Activated T-helper 17 cell treated with anti-CD3 and anti-CD28 coated beads, Interleukin-2, amount 50 U/mL, for 72 hours (primary cell): ENCODE measurements at places on chromosomes 6 and 20. TPM values are rescaled to one million over a fixed set of nuclear protein-coding genes. Genes with fewer than 3 reads are reported as not detected.

- no peaks in the 10 kb centered on the region for H3K27me3 ChIP-seq
- no peaks in the 10 kb centered on the region for H3K36me3 ChIP-seq
- peak overlapping the region; percentile 67 for H3K4me3 ChIP-seq
- peak overlapping the region; percentile 52 for H3K27ac ChIP-seq
- peak; percentile 94 for ATAC-seq
Observed at GRCh38 chr6:37155394-37156312, 14.3 kb upstream of the PIM1 start.

DNA sequence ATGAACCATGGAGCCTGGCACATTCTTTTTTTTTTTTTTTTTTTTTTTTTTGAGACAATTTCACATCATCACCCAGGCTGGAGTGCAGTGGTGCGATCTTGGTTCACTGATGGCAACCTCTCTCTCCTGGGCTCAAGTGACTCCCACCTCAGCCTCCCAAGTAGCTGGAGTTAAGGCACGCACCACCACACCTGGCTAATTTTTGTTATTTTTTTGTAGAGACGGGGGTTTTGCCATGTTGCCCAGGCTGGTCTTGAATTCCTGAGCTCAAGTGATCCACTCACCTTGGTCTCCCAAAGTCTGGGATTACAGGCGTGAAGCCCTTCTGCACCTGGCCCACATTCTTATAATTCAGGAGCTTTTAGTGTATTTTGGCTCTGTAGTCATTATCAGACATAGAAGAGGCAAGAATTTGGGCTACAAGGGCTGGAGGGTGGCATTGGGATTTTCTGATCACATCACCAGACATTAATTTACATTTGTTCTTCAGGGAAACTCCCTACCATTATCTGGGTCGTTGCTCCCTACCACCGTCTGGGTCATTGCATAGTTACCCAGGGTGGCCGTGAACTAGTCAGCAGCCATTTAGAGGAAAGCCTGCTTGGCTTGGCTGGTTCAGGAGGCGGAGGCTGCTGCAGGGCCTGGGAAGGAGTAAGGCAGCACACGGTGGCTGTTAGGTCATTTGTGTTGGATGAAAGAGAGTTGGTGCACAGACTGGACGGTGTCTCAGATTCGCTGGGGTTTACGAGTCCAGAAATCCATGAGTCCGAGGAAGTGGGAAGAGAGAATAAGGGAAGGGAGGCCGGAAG is 17.6 kb downstream of the ARID1B start:
- no peaks in the 10 kb centered on the region for H3K27me3 ChIP-seq
- peak overlapping the region; percentile 87 for H3K4me3 ChIP-seq
- ATAC-seq: peak; percentile 86
- H3K4me1 ChIP-seq: peaks cover 63% of the 10 kb centered on the region
- H3K36me3 ChIP-seq: peaks cover 14% of the 10 kb centered on the region
- H3K27ac ChIP-seq: peak overlapping the region; percentile 97

DNA sequence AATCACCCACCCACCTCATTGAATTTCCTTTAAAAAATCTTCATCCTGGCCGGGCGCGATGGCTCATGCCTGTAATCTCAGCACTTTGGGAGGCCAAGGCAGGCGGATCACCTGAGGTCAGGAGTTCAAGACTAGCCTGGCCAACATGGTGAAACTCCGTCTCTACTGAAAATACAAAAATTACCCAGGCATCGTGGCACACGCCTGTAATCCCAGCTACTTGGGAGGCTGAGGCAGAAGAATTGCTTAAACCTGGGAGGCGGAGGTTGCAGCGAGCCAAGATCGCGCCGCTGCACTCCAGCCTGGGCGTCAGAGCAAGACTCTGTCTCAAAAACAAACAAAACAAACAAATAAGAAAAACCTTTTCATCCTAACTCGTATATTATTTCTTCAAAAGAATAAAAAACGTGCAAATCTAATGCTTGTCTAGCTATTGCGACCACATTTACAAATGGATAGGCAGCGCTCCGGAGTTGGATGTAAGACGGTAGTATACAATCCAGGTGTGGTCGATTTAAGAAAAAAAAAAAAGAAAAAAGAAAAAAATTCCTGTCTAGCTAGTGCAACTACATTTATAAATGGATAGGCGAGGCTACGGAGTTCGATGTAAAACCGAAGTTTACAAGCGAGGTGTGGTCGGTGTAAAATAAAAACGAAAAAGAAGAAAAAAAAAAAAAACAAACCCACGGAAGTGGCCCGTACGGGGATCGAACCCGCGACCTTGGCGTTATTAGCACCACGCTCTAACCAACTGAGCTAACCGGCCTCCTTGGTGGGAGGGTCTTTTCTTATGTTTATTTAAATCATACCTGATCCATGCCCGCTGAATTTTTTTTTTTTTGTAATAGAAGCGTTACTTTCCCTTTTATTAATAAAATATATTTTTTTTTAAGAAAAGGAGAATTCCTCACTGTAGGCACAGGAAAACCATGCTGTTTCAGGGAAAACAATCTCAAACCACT is 70.7 kb upstream of the PRSS16 start:
- H3K36me3 ChIP-seq: peaks cover 20% of the 10 kb centered on the region
- peak overlapping the region; percentile 100 for H3K27ac ChIP-seq
- peaks cover 8% of the 10 kb centered on the region for H3K4me1 ChIP-seq
- H3K4me3 ChIP-seq: peak overlapping the region; percentile 92

GRCh38 chr20:47740862-47741184 is 44.5 kb downstream of the SULF2 start:
- no peaks in the 10 kb centered on the region for H3K36me3 ChIP-seq
- no peak overlapping the region for H3K27ac ChIP-seq
- H3K4me3 ChIP-seq: no peak overlapping the region
- ATAC-seq: no peak

- H3K36me3 ChIP-seq: no peaks in the 10 kb centered on the region
- H3K4me3 ChIP-seq: no peak overlapping the region
- no peaks in the 10 kb centered on the region for H3K4me1 ChIP-seq
- H3K27ac ChIP-seq: no peak overlapping the region
- peaks cover 5% of the 10 kb centered on the region for H3K27me3 ChIP-seq
Observed at GRCh38 chr6:136085370-136086115, 164.6 kb downstream of the MTFR2 start.

DNA sequence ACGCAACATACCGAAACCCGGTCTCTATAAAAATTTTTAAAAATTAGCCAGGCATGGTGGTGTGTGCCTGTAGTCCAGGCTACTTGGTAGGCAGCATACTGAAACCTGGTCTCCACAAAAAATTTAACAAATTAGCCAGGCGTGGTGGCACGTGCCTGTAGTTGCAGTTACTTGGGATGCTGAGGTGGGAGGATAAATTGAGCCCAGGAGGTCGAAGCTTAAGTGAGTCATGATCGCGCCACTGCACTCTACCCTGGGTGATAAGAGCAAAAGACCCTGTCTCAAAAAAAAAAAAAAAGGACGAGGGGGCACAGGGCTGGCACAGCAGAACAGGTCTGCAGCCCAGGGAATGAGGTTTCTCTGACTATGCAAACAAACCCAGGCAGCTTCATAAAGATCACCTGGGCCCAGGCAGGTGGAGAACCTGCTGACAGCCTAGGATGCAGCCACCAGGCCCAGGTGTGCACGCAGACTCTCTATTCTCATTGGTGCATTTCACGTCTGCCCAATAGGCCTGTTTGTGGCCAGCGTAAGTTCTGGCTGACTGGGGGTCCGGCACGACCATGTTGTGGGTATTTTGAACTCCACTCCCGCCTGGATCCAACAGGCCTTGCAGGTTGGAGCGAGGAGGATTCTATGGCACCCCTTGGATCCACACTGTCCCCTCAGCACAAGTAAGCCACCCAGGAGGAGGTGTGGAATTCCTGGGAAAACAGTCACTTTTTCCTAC is 204.5 kb downstream of the PREX1 start:
- H3K4me1 ChIP-seq: peaks cover 9% of the 10 kb centered on the region
- no peak for ATAC-seq
- H3K4me3 ChIP-seq: no peak overlapping the region

- H3K27ac ChIP-seq: no peak overlapping the region
- H3K27me3 ChIP-seq: no peaks in the 10 kb centered on the region
- no peaks in the 10 kb centered on the region for H3K36me3 ChIP-seq
- H3K4me3 ChIP-seq: peak overlapping the region; percentile 48
- peak; percentile 16 for ATAC-seq
Observed at GRCh38 chr6:106152952-106153351, 66.8 kb downstream of the PRDM1 start.

DNA sequence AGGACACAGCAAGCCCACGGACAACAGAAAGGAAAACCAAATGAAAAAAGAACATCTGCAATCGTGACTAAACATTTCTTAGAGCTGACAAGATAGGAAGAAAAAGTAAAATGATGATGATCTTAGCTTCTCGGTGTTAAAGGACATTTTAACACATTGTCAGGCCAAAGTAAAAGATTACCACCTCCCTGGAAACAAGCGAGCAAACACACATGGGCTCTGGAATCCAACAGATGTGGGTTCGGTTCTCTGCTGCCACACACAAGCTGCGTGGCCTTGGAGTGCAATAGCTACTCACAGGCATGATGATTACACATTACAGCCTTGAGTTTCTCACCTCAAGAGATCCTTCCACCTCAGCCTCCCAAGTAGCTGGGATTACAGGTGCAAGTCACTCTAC is 7.5 kb upstream of the AAR2 start:
- H3K36me3 ChIP-seq: no peaks in the 10 kb centered on the region
- no peaks in the 10 kb centered on the region for H3K4me1 ChIP-seq
- H3K27ac ChIP-seq: no peak overlapping the region
- ATAC-seq: no peak
- H3K27me3 ChIP-seq: peaks cover 11% of the 10 kb centered on the region

GRCh38 chr6:90436403-90436802 is 139.8 kb upstream of the BACH2 start:
- no peak for ATAC-seq
- peaks cover 7% of the 10 kb centered on the region for H3K27me3 ChIP-seq
- no peaks in the 10 kb centered on the region for H3K36me3 ChIP-seq
- H3K4me3 ChIP-seq: no peak overlapping the region
- no peak overlapping the region for H3K27ac ChIP-seq

- no peaks in the 10 kb centered on the region for H3K36me3 ChIP-seq
- no peak for ATAC-seq
- no peak overlapping the region for H3K27ac ChIP-seq
- H3K4me3 ChIP-seq: no peak overlapping the region
- no peaks in the 10 kb centered on the region for H3K27me3 ChIP-seq
Observed at GRCh38 chr20:8421981-8422380, 289.9 kb downstream of the PLCB1 start.

DNA sequence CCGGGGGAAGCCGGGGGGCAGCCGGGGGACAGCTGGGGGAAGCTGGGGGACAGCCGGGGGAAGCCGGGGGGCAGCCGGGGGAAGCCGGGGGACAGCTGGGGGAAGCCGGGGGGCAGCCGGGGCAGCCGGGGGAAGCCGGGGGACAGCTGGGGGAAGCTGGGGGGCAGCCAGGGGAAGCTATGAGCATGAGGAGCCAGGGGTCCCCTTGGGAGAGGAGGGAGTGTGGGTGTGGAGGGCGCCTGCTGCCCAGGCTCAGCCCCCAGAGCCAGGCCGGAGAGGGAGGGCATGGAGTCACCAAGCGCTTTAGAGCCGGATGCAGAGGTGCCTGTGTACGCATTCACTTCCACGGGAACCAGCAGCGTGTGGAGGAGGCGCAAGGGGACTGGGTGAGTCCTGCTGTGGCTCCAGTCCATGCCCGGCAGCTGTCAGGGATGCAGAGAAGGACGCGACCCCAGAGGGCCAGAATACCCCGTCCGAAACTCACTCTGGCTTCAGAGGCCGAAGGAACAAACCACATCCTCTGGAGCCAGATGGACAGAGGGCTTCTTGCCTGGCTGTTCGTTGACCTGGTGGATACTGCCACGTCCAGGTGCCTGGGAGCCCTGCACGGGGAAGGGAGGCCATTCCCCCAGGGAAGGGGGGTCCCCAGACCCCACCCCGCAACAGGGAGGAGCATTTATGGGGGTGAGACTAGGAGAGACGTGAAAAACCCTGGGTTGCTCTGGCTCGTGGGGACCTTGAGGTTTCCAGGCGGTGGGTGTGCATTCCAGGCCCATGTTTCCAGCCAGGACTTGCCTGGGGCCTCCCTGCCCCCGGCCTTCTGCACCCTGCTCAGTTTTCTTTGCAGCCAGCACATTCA is 26.5 kb upstream of the DACT2 start:
- no peak overlapping the region for H3K27ac ChIP-seq
- peaks cover 13% of the 10 kb centered on the region for H3K4me1 ChIP-seq
- no peaks in the 10 kb centered on the region for H3K36me3 ChIP-seq
- H3K27me3 ChIP-seq: peaks cover 36% of the 10 kb centered on the region
- no peak for ATAC-seq

DNA sequence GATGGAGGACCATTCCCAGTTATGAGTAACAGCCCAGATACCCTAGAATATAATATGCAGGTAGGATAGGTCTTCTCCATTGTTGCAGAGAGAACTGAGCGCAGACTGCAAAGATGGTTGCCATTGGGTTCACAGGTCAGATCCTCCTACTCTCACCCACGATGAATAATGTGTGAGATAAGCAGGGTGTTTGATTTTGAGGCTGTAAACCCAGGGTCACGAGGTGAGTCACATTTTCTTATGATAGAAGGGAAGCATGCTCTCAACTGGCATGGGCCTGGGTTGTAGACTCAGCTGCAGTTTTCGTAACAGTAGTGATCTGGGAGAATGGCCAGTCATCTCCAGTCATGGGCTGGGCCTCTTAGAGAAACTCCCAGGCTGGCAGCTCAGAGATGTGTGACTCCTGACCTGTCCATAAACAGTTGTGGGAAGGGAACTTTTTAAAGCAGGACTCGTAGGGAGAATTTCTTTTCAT is 74.2 kb downstream of the CD164 start:
- H3K27me3 ChIP-seq: peaks cover 5% of the 10 kb centered on the region
- peak; percentile 91 for ATAC-seq
- H3K27ac ChIP-seq: no peak overlapping the region
- no peak overlapping the region for H3K4me3 ChIP-seq
- peaks cover 7% of the 10 kb centered on the region for H3K4me1 ChIP-seq

DNA sequence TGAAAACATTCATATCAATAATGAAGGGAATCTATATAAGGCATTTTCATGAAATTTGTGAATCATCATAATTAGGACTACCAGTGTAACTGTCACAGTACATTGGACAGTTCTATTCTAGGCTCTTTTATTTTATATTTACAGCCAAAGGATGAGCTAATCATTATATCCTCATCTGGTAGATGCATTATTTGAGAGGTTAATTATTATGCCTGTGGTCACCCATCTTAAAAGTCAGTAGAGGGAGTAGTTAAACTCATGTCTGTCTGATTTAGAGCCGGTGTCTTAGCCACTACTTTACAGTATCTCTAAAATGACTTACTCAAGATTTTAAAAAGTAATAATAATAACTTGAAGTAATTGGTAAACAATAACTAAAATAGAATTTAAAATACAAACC is 899.3 kb upstream of the MAP3K7 start:
- no peak overlapping the region for H3K27ac ChIP-seq
- H3K36me3 ChIP-seq: no peaks in the 10 kb centered on the region
- no peak for ATAC-seq
- no peaks in the 10 kb centered on the region for H3K27me3 ChIP-seq
- H3K4me3 ChIP-seq: no peak overlapping the region

GRCh38 chr6:146211646-146212045 is 182.8 kb downstream of the GRM1 start:
- H3K27me3 ChIP-seq: peaks cover 16% of the 10 kb centered on the region
- no peak for ATAC-seq
- no peaks in the 10 kb centered on the region for H3K4me1 ChIP-seq

LGSN gene
- not detected for total RNA-seq

SCRT2 gene
- not detected for total RNA-seq

COL12A1 gene
- not detected for total RNA-seq

HLA-DRB1 gene
- 109 TPM for total RNA-seq

TXLNB gene
- 0.37 TPM for total RNA-seq

PPIL6 gene
- 0.39 TPM for total RNA-seq

DDX43 gene
- 0.97 TPM for total RNA-seq
